ENCODE measurements at places on chromosomes 12 and 14. TPM values are rescaled to one million over a fixed set of nuclear protein-coding genes. Genes with fewer than 3 reads are reported as not detected.

DNA sequence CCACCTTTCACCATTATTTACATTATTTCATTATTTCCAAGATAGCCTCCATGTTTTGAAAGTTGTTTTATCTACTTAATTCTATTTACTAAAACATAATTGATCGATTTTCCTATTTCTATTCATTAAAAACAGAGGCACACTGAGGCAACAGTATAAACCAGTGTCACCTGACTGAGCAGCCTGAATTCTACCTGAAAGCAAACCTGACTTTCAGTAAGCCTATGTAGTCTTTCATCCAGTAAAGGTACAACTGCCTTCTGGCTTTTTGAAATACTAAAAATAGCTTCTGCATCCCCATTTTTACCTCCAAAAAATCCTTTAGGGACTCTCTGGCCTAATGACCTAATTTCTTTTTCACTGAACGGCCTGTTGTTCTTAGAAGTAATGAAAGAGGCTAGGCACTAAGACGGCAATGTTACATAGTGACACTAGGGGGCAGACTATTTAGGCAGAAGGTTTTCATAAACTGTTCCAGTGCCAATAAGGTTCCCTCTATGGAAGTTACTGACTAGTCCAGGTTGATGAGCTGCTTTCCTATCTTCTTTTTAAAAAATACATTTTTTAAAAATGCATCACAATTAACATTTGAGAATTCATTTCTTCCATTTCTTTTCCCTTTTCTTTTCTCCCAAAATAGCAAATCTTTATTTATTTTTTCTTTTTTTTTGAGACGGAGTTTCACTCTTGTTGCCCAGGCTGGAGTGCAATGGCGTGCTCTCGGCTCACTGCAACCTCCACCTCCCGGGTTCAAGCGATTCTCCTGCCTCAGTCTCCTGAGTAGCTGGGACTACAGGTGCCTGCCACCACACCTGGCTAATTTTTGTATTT is 17.5 kb downstream of the ANAPC5 start:
- no peak overlapping the region for H3K4me3 ChIP-seq
- H3K4me1 ChIP-seq, result no peaks in the 10 kb centered on the region
- H3K36me3 ChIP-seq, result peaks cover 40% of the 10 kb centered on the region
- DNase-seq, result peak; percentile 80

Gene PRH2
- polyA plus RNA-seq, result 0.31 TPM

DNA sequence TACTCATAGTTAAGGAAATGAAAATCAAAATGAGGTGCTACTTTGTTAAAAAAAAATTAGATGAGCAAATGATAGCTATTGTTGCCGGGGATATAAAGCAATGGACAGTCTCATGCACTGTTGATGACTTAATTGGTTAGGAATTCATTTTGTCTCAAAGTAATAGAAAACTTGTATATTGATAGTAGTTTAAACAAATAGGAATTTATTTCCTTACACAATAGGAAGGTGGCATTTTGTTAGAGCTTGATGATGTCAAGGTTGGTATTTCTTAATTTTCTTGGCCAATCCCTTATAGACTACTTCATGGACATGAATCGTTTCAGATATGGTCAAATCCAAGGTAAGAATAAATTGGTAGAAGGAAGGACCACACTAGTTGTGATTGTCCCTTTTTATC is 7.8 kb downstream of the PRPF39 start:
- no peak for DNase-seq
- no peak overlapping the region for H3K27ac ChIP-seq
- H3K4me1 ChIP-seq, result no peaks in the 10 kb centered on the region

DNA sequence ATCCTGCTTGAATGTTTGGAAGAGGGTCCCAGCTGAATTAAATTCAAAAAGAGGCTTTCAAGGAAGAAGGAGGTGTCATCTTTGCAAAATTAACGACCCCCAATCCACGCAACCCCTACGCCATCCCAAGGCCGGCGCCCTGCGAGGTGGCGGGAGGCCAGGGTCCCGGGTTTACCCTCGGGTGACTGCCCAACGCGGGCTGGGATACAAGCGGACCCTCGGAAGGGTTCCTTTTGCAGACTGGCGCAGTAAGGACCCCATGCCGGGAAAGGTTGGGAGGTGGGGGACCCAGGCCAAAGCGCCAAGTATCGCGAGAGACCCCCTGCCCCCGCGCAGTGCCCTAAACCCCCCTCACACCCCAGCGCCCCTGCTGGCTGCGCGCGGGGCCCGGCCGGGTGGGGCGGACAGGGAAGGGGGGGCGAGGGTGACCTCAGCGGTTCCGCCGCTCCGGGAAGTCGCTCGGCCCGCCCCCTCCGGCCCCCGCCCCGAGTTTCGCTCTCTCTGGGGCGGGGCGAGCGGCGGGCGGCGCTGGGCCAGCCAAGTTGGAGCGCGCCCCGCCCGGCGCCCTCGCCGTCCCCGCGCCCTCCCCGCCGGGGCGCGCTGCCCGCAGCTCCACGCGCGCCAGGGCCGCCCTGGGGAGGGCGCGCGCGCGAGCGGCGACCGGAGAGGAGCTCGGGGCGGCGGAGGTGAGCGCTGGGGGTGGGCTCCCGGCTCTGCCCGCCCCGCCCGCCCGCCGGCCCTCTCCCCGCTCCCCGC is 708 bp upstream of the ZBTB42 start:
- H3K36me3 ChIP-seq, result no peaks in the 10 kb centered on the region
- DNase-seq, result peak; percentile 90
- H3K27ac ChIP-seq, result peak overlapping the region; percentile 84
- peak overlapping the region; percentile 51 for H3K4me3 ChIP-seq
- no peaks in the 10 kb centered on the region for H3K27me3 ChIP-seq

GRCh38 chr12:115233891-115234543 is 550.0 kb upstream of the TBX3 start:
- H3K36me3 ChIP-seq, result no peaks in the 10 kb centered on the region
- peak; percentile 34 for DNase-seq
- H3K4me1 ChIP-seq, result no peaks in the 10 kb centered on the region
- no peaks in the 10 kb centered on the region for H3K27me3 ChIP-seq

DNA sequence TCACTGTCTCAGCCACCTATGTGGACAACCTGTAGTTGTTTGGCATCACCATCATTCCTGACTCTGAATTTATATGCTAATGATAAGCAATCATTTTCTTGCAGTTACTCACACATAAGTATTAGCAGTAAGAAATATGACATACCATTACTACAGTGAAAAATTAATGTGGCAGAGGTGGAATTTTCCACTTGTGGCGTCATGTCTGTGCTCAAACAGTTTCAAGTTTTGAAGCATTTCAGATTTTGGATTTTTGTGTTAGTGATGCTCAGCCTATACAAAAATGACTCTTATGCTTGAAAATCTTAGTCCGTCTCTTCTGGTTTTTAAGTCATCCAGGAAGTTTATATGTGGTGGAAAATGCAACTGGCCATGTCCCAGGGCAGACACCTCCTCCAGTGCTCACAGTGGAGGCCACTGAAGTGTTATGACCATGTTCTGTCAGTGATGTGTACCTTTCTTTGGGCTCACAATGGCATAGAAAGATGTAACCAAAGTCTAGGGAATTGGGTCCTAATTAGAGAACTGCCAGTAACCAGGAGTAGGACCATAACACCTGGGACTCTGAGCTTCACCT is 220.6 kb downstream of the SYT1 start:
- H3K4me3 ChIP-seq, result no peak overlapping the region
- H3K36me3 ChIP-seq, result no peaks in the 10 kb centered on the region
- no peaks in the 10 kb centered on the region for H3K4me1 ChIP-seq
- H3K27me3 ChIP-seq, result no peaks in the 10 kb centered on the region

DNA sequence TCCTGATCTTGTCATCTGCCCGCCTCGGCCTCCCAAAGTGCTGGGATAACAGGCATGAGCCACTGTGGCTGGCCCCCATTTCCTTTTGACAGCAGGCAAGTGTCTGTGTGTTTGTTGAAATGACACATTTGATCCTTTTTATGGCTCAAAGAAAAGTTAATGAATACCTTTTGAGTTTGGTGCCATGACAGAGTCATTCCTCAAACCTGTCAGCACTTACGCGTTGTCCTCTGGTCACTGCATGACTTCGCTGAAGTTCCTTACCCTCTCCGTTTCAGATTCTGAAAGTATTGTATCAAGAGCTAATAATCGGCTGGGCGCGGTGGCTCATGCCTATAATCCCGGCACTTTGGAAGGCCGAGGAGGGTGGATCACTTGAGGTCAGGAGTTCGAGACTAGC is 32.4 kb downstream of the NEMF start:
- no peaks in the 10 kb centered on the region for H3K4me1 ChIP-seq
- no peaks in the 10 kb centered on the region for H3K27me3 ChIP-seq
- no peak overlapping the region for H3K27ac ChIP-seq
- DNase-seq, result no peak
- H3K36me3 ChIP-seq, result peaks cover 49% of the 10 kb centered on the region
- H3K4me3 ChIP-seq, result no peak overlapping the region

DNA sequence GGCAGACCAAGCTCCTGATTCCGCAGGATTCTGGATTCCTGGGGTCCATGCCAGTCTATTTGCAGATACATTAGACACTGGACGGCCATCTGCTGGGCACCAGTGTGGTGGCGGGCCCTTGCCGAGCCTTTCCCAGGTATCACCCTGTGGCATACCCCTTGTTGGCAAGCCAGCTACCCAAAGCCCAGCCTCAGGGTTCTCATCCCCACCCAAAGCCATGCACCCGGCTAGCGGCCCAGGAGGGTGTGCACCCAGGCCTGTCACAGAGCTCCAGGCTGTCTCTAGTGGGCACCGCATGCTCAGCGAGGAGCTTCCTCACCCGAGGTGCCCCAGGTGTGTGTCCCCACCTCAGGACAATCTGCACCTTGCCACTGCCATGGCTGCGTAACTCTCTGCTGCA is 13.7 kb downstream of the MMAB start:
- H3K4me1 ChIP-seq, result no peaks in the 10 kb centered on the region
- no peak overlapping the region for H3K4me3 ChIP-seq

Gene POTEM
- not detected for polyA plus RNA-seq

- no peak for DNase-seq
- peak overlapping the region; percentile 12 for H3K4me3 ChIP-seq
- H3K36me3 ChIP-seq, result peaks cover 5% of the 10 kb centered on the region
- no peak overlapping the region for H3K27ac ChIP-seq
- H3K4me1 ChIP-seq, result peaks cover 6% of the 10 kb centered on the region
These were observed 1.8 kb downstream of the OAS1 start for GRCh38 chr12:112908548-112908947.

DNA sequence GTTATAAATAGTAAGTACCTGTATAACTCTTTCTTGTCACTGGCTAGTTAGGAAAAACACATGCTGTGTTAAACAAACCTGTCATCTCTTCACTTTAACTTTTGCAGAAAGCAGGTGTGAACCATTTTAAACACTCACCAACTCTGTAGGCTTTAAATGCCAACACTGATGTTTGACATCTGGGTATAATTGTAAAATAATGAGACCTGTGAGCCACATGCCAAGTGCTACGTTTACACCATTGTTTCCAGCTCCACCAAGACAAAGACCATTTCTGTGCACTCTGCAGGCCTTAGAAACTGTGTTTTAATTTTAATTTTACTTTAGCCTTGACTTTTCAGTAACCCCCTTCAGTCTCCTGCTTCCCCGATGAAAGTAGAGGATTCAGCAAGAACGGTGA is 11.0 kb downstream of the TPH2 start:
- H3K4me3 ChIP-seq, result no peak overlapping the region
- no peak for DNase-seq
- H3K36me3 ChIP-seq, result no peaks in the 10 kb centered on the region

DNA sequence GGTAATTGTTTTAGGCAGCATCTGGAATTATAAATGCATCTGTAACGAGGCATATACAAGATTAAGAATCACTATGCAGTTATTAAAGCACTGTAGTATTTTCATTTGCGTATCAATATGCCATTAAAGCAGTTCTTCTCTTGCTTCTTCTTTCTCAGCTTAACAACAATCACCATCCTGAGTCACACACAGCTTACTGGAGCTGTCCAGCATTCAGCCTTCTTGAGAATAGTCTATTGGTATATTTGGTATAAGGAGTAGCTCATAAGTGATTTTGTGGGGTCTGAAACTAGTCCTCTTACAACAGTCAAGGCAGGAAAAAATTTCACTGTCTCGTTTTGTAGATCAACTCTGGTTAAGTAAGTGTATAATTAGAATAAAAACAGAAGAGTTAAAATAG is 523.0 kb upstream of the FOXG1 start:
- no peaks in the 10 kb centered on the region for H3K36me3 ChIP-seq
- H3K27me3 ChIP-seq, result no peaks in the 10 kb centered on the region
- H3K27ac ChIP-seq, result no peak overlapping the region
- no peak overlapping the region for H3K4me3 ChIP-seq
- H3K4me1 ChIP-seq, result no peaks in the 10 kb centered on the region
- peak; percentile 3 for DNase-seq

Gene DBX2
- not detected for polyA plus RNA-seq

DNA sequence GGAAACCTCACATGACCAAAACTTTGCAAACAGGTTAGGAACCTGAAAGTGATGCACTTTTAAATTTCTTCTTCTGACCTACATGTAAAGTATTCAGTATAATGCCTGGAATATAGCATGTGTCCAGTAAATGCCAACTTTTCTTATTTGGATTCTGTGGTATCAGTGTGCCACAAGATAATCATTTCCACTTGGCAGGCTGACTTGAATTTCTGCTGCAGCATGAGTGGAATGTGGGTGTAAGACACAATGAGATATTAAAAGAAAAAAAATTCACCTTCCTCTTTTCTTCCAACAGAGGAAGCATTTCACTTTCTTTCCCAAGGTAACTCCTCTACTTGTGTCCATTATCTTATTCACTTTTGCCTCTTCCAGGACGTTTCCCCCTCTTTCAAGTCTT is 141.9 kb upstream of the PRKD1 start:
- H3K36me3 ChIP-seq, result no peaks in the 10 kb centered on the region
- no peaks in the 10 kb centered on the region for H3K4me1 ChIP-seq
- H3K27ac ChIP-seq, result no peak overlapping the region
- no peak for DNase-seq

DNA sequence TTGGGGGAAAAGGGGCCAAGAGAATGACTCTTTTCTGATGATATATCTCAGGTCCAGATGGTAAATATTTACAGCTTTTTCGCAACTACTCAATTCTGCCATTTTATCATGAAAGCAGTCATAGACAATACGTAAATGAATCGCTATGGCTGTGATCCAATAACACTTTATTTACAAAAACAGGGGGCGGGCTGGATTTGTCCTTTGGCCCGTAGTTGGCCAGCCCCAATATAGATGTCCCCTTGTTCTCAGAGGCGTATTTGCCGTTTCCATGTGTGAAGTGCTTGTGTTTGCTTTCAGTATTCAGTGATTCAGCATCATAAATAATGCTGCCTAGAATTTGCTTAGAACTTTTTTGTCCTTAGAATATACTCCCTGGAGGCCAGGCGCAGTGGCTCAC is 77.2 kb downstream of the CCDC92 start:
- no peaks in the 10 kb centered on the region for H3K27me3 ChIP-seq
- DNase-seq, result peak; percentile 97
- no peak overlapping the region for H3K4me3 ChIP-seq
- H3K4me1 ChIP-seq, result peaks cover 10% of the 10 kb centered on the region
- no peak overlapping the region for H3K27ac ChIP-seq
- no peaks in the 10 kb centered on the region for H3K36me3 ChIP-seq

GRCh38 chr14:101184572-101184971 is 281.1 kb upstream of the RTL1 start:
- H3K27me3 ChIP-seq, result no peaks in the 10 kb centered on the region
- peaks cover 8% of the 10 kb centered on the region for H3K4me1 ChIP-seq
- H3K27ac ChIP-seq, result no peak overlapping the region
- no peaks in the 10 kb centered on the region for H3K36me3 ChIP-seq
- DNase-seq, result no peak
